Karpas-422 (cell line): ENCODE measurements at places on chromosomes 5 and 9. TPM values are rescaled to one million over a fixed set of nuclear protein-coding genes. Genes with fewer than 3 reads are reported as not detected.

SAP30L gene
- total RNA-seq = 13.3 and 35.3 TPM in 2 replicates

SPINK7 gene
- not detected in 2 replicates for total RNA-seq

TTC1 gene
- 43.7 and 48.1 TPM in 2 replicates for total RNA-seq

CDKN2B-AS1 gene
- 14.5 and 35.3 TPM in 2 replicates for total RNA-seq

STKLD1 gene
- total RNA-seq = 0.93 and 0.97 TPM in 2 replicates

PHYHD1 gene
- total RNA-seq = not detected in 2 replicates

ESM1 gene
- not detected in 2 replicates for total RNA-seq

EIF4EBP3 gene
- 7.3 and 12.2 TPM in 2 replicates for total RNA-seq

ISL1 gene
- not detected in 2 replicates for total RNA-seq

DNA sequence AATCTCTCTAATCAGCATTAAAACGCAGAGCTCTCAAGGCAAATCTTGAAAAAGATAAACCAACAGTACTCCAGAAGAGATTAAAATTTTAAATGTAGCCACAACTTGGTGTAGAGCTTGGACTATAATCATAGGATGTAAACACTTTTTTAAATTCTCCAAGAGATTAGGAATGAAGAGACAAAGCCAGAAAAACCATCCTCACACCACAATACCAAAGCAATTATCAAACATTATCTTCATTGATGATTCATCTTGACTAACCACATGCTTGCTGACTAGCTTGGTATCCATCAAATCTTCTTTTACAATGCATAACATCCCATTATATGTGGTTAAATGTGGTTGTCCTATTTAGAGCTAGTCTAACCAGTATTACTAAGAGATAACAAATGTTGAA lies 815.1 kb downstream of the TLE1 start:
- no peak for DNase-seq
- H3K27ac ChIP-seq = no peak overlapping the region
- no peaks in the 10 kb centered on the region for H3K4me1 ChIP-seq
- H3K27me3 ChIP-seq = no peaks in the 10 kb centered on the region

DNA sequence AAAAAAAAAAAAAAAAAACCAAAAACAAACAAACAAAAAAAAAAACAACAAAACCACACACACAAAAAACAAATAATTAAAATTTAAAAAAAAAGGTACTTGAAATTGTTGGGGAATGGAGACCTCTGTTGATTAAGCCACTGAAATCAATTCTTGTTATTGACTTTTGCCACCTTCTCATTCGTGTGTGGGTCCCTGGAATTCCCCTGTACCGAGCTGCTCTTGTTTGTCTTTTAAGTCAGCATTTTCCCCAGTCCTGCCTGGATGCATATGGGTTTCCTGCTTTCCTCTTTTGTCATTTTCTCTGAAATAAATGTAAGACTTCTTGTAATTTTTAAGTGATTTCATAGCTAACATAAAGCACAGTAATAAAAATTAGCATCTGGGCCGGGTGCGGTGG lies 45.5 kb downstream of the GPBP1 start:
- H3K4me1 ChIP-seq = no peaks in the 10 kb centered on the region
- peaks cover 14% of the 10 kb centered on the region; the same call in 1 of the 2 replicates for H3K36me3 ChIP-seq
- no peak for DNase-seq
- H3K27ac ChIP-seq = no peak overlapping the region

GRCh38 chr9:82721593-82721992 lies 341.3 kb downstream of the RASEF start:
- H3K27ac ChIP-seq = no peak overlapping the region
- H3K4me3 ChIP-seq = no peak overlapping the region
- no peaks in the 10 kb centered on the region for H3K36me3 ChIP-seq
- no peaks in the 10 kb centered on the region for H3K4me1 ChIP-seq
- no peak for DNase-seq

GRCh38 chr9:94065535-94065961 lies 18.7 kb upstream of the PTPDC1 start:
- no peak overlapping the region for H3K4me3 ChIP-seq
- no peaks in the 10 kb centered on the region for H3K27me3 ChIP-seq
- DNase-seq = peak; percentile 91
- H3K36me3 ChIP-seq = no peaks in the 10 kb centered on the region

DNA sequence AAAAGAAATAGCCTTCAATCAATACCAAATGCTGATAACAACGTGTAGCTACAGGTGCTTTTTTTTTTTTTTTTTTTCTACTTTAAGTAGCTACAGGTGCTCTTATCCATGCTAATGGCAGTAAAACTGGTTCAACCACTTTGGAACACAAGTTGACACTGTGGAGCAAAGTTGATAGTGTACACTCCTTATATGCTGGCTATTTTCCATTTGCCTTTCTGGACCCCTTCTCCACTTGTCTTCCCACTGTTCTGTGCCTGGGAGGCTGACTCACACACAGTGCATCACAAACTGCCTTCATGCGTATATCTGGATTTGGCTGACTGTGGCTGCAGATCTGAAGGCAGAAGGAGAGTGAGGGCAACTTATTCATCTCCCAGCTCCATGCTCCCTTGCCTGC lies 247.9 kb downstream of the MSX2 start:
- H3K4me1 ChIP-seq = no peaks in the 10 kb centered on the region
- no peaks in the 10 kb centered on the region for H3K27me3 ChIP-seq
- no peak overlapping the region for H3K27ac ChIP-seq
- no peaks in the 10 kb centered on the region for H3K36me3 ChIP-seq

GRCh38 chr9:7144265-7145046 lies 386.7 kb downstream of the KDM4C start:
- no peak overlapping the region for H3K4me3 ChIP-seq
- H3K27me3 ChIP-seq = no peaks in the 10 kb centered on the region
- H3K36me3 ChIP-seq = no peaks in the 10 kb centered on the region
- DNase-seq = no peak
- H3K4me1 ChIP-seq = peaks cover 5% of the 10 kb centered on the region

DNA sequence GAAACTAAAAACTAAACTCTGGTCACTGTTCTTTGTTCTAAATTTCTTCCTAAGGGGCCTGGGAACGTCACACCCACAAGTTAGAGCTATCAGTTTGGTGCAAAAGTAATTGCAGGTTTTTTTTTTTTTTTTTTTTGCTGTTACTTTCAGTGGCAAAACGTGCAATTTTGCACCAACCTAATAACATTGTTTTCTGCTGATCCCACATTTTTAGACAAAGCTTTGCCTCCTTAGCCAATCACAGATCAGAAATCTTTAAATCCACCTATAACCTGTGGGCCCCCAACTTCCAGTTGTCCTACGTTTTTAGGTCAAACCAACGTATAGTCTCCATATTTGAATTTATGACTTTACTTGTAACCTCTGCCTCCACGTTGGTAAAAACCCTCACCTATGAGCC lies 11.1 kb upstream of the MED10 start:
- DNase-seq = no peak
- no peaks in the 10 kb centered on the region for H3K36me3 ChIP-seq
- H3K4me3 ChIP-seq = no peak overlapping the region
- no peak overlapping the region for H3K27ac ChIP-seq
